ENCODE measurements at places on chromosomes 5 and 9.

GRCh38 chr9:14960881-14961280 lies 50.7 kb upstream of the FREM1 start:
- no peak for DNase-seq

- no peak for DNase-seq
These were observed 191.5 kb downstream of the ERCC6L2 start for GRCh38 chr9:96067004-96067403.

GRCh38 chr5:107739661-107740060 lies 68.9 kb upstream of the EFNA5 start:
- no peak for DNase-seq

GRCh38 chr9:29838491-29839020 lies 2265.3 kb upstream of the C9orf72 start:
- no peak for DNase-seq

GRCh38 chr5:17378346-17378997 lies 119.6 kb upstream of the TAF11L2 start:
- DNase-seq: no peak
